CD8-positive, alpha-beta memory T cell (primary cell): ENCODE measurements at places on chromosomes 2 and 18. TPM values are rescaled to one million over a fixed set of nuclear protein-coding genes. Genes with fewer than 3 reads are reported as not detected.

GNAL gene
- polyA plus RNA-seq, result not detected

MYL1 gene
- polyA plus RNA-seq, result not detected

TUBA3D gene
- 0.14 TPM for polyA plus RNA-seq

LGALSL gene
- polyA plus RNA-seq, result 0.72 TPM

IGFBP5 gene
- polyA plus RNA-seq, result not detected

- peak; percentile 49 for DNase-seq
These were observed 27.0 kb downstream of the SKA1 start for GRCh38 chr18:50401888-50402287.

- no peak for DNase-seq
These were observed 632.4 kb upstream of the SLC8A1 start for GRCh38 chr2:41084321-41084720.

DNA sequence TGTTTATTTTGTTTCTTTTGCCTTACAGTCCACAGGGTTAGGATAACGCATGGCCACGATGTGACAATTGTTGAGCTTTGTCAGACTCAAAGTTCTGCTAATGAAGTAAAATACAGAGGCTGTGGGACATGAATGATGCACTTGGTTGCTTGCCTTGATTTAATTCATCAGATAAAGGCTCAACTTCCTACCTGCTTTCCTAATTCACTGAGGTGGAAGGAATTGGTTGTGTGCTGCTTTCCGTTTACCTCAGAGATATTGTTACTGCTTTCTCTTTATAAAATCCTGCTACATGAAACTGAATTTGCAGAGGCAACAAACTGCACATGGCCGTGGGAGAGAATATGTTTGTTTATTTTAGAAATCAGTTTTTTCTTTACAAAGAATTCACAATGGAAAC, 6.6 kb downstream of the RIT2 start:
- DNase-seq, result no peak

DNA sequence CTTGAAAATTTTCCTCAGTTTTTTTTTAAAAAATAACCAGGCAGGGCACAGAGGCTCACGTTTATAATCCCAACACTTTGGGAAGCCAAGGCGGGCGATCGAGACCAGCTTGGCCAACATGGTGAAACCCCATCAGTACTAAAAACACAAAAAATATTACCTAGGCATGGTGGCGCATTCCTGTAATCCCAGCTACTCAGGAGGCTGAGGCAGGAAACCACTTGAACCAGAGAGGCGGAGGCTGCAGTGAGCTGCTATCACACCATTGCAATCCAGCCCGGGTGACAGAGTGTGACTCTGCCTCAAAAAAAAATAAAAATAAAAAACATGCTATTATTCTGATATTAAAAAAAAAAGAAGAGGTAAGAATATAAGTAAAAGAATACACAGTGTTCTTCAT, 191.0 kb downstream of the ZEB2 start:
- DNase-seq, result peak; percentile 57

- no peak for DNase-seq
These were observed 131.3 kb downstream of the EN1 start for GRCh38 chr2:118716102-118716501.
